Spinal cord (tissue), 10 donors: ENCODE measurements at places on chromosomes 16 and 17. TPM values are rescaled to one million over a fixed set of nuclear protein-coding genes. Genes with fewer than 3 reads are reported as not detected.

Gene PIPOX
- 4.0 TPM for total RNA-seq

Gene TERF2IP
- 116 TPM for total RNA-seq

Gene CEP295NL
- total RNA-seq, result 3.1 TPM

Gene NEUROD2
- total RNA-seq, result 1.6 TPM

Gene FBXW10B
- 0.50 TPM for total RNA-seq

Gene TP53TG3B
- not detected for total RNA-seq

Gene CDH16
- total RNA-seq, result not detected

Gene ADAM11
- 9.1 TPM for total RNA-seq

Gene CLEC18B
- total RNA-seq, result 1.3 TPM

Gene ZNF646
- total RNA-seq, result 5.9 TPM

Gene OTOP2
- total RNA-seq, result not detected

Gene CCDC144A
- 10.0 TPM for total RNA-seq

Gene CTRB2
- total RNA-seq, result not detected

Gene SPATA32
- 0.20 TPM for total RNA-seq

Gene MMP28
- 12.8 TPM for total RNA-seq

Gene RBBP6
- 47.0 TPM for total RNA-seq

Gene EVPLL
- 0.10 TPM for total RNA-seq

Gene ATXN7L3
- total RNA-seq, result 47.4 TPM

Gene KCNG4
- 0.06 TPM for total RNA-seq

Gene CSF3
- total RNA-seq, result 0.59 TPM

Gene CES1
- 7.5 TPM for total RNA-seq

Gene SMIM5
- 3.0 TPM for total RNA-seq

Gene ARHGDIG
- 50.4 TPM for total RNA-seq

Gene CRYM
- 22.2 TPM for total RNA-seq

Gene TPSG1
- not detected for total RNA-seq

Gene ACAP1
- total RNA-seq, result 13.7 TPM

Gene ZPBP2
- not detected for total RNA-seq

Gene TNK1
- total RNA-seq, result 0.79 TPM

Gene KRTAP3-3
- not detected for total RNA-seq

Gene KRT20
- total RNA-seq, result not detected

Gene CYGB
- total RNA-seq, result 9.0 TPM

Gene LITAFD
- not detected for total RNA-seq

Gene GLOD4
- total RNA-seq, result 44.1 TPM

Gene TBC1D10B
- total RNA-seq, result 26.0 TPM

Gene PPP1R27
- total RNA-seq, result 0.17 TPM

Gene AIPL1
- not detected for total RNA-seq

Gene OTOP3
- total RNA-seq, result not detected

Gene LGALS9C
- total RNA-seq, result not detected

Gene MYH2
- total RNA-seq, result 0.69 TPM

Gene TEX19
- total RNA-seq, result not detected

Gene NPB
- total RNA-seq, result 4.4 TPM

Gene LDHD
- total RNA-seq, result 4.5 TPM

Gene HID1
- total RNA-seq, result 16.5 TPM
